Uterine smooth muscle cell (primary cell): ENCODE measurements at places on chromosomes 7 and 10. TPM values are rescaled to one million over a fixed set of nuclear protein-coding genes. Genes with fewer than 3 reads are reported as not detected.

The SLC26A5 gene
- total RNA-seq: not detected in 2 replicates

The HKDC1 gene
- total RNA-seq: 1.3 and 10.6 TPM in 2 replicates

The AS3MT gene
- 11.0 and 13.7 TPM in 2 replicates for total RNA-seq

The ANK3 gene
- total RNA-seq: 7.2 and 15.6 TPM in 2 replicates

The ADAM22 gene
- total RNA-seq: 0.75 and 0.89 TPM in 2 replicates

The DOCK1 gene
- total RNA-seq: 72.8 and 85.2 TPM in 2 replicates

The DLX6 gene
- total RNA-seq: not detected in 2 replicates

The NPFFR1 gene
- total RNA-seq: not detected in 2 replicates

The PRTFDC1 gene
- total RNA-seq: 13.5 and 22.9 TPM in 2 replicates

The NXPH1 gene
- total RNA-seq: not detected in 2 replicates

The GLI3 gene
- 3.4 and 3.5 TPM in 2 replicates for total RNA-seq

The TMED4 gene
- total RNA-seq: 151 and 160 TPM in 2 replicates

The NUB1 gene
- 48.4 and 51.2 TPM in 2 replicates for total RNA-seq

The MKX gene
- total RNA-seq: 11.6 and 28.9 TPM in 2 replicates

The AKR1B15 gene
- not detected in 2 replicates for total RNA-seq

The TCERG1L gene
- under 0.01 TPM in 1 of 2 replicates, not detected in the other for total RNA-seq

The IL2RA gene
- not detected in 2 replicates for total RNA-seq

The TDRD1 gene
- total RNA-seq: 0.44 and 0.62 TPM in 2 replicates

The ABCC2 gene
- total RNA-seq: 0.55 and 0.75 TPM in 2 replicates

The MYPN gene
- total RNA-seq: 0.25 and 0.55 TPM in 2 replicates

The GIMAP6 gene
- 0.11 and 0.25 TPM in 2 replicates for total RNA-seq

The FAM171A1 gene
- 10.8 and 12.1 TPM in 2 replicates for total RNA-seq

The GNAT3 gene
- 0.12 TPM in 1 of 2 replicates, not detected in the other for total RNA-seq

The PODXL gene
- 3.2 and 8.6 TPM in 2 replicates for total RNA-seq

The PIK3AP1 gene
- total RNA-seq: under 0.01 and 0.12 TPM in 2 replicates

The KLF14 gene
- under 0.01 and 0.11 TPM in 2 replicates for total RNA-seq

The LIPF gene
- total RNA-seq: not detected in 2 replicates

The GRID2IP gene
- not detected in 2 replicates for total RNA-seq

The GOLGA7B gene
- total RNA-seq: under 0.01 TPM in 1 of 2 replicates, not detected in the other
